Dermis microvascular lymphatic vessel endothelial cell (primary cell): ENCODE measurements at places on chromosomes 16 and 17. TPM values are rescaled to one million over a fixed set of nuclear protein-coding genes. Genes with fewer than 3 reads are reported as not detected.

RGS11 gene
- total RNA-seq: 0.26 and 0.38 TPM in 2 replicates

KRTAP1-1 gene
- not detected in 2 replicates for total RNA-seq

FOXC2 gene
- total RNA-seq: 1.7 and 5.1 TPM in 2 replicates

MYO15B gene
- 5.3 and 12.3 TPM in 2 replicates for total RNA-seq

PABPN1L gene
- total RNA-seq: not detected in 2 replicates

TMEM235 gene
- total RNA-seq: under 0.01 and 0.51 TPM in 2 replicates

ELP5 gene
- total RNA-seq: 31.8 and 34.6 TPM in 2 replicates

ST6GALNAC2 gene
- 0.13 and 0.25 TPM in 2 replicates for total RNA-seq

MYO19 gene
- total RNA-seq: 30.8 and 31.7 TPM in 2 replicates

KRTAP17-1 gene
- total RNA-seq: not detected in 2 replicates

KRT39 gene
- not detected in 2 replicates for total RNA-seq

DPEP2 gene
- 4.1 and 25.5 TPM in 2 replicates for total RNA-seq

MT1G gene
- total RNA-seq: not detected in 2 replicates

KRT23 gene
- total RNA-seq: 2.1 TPM in 1 of 2 replicates, not detected in the other

CDH11 gene
- 1.5 and 4.2 TPM in 2 replicates for total RNA-seq

SULT1A4 gene
- 9.6 and 17.7 TPM in 2 replicates for total RNA-seq

CHST5 gene
- total RNA-seq: 0.13 TPM in 1 of 2 replicates, not detected in the other

TNFRSF12A gene
- total RNA-seq: 39.8 and 50.3 TPM in 2 replicates

CACNA1G gene
- not detected in 2 replicates for total RNA-seq

DOC2B gene
- total RNA-seq: 10.5 and 28.8 TPM in 2 replicates

ESRP2 gene
- total RNA-seq: 0.77 and 2.1 TPM in 2 replicates

CCL4 gene
- total RNA-seq: not detected in 2 replicates

CD7 gene
- not detected in 2 replicates for total RNA-seq
